ENCODE measurements at places on chromosomes 11 and 22.
A peak's percentile ranks its signal among the peaks of the same experiment; 100 is the strongest.

GRCh38 chr11:133506551-133507094 lies 25.7 kb downstream of the OPCML start:
- no peak for DNase-seq

GRCh38 chr11:35458846-35459245 lies 39.5 kb upstream of the SLC1A2 start:
- DNase-seq, result no peak

- no peak for DNase-seq
Measured at GRCh38 chr11:17153757-17154156, 54.0 kb downstream of the PIK3C2A start.

- no peak for DNase-seq
Measured at GRCh38 chr11:35106595-35106994, 32.4 kb upstream of the CD44 start.

GRCh38 chr11:111305876-111306275 lies 7.5 kb downstream of the POU2AF3 start:
- no peak for DNase-seq

DNA sequence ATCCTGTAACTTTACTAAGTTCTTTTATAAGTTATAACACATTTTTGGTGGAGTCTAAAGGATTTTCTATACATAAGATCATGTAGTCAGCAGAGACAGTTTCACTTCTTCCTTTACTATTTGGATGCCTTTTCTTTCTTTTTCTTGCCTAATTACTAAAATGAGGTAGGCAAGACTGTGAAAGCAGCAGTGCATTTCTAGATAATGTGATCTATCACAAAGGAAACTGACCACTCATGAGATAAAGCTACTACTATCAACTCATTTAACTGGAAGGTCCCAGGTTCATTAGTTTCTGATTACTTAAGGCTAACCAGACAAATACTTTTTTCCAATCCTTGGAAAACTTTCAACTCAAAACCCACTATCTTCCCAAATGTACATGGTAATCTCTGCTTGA lies 196.2 kb upstream of the E2F8 start:
- DNase-seq, result no peak

GRCh38 chr11:74929431-74930363 lies 19.2 kb downstream of the XRRA1 start:
- peak; percentile 73 for DNase-seq

DNA sequence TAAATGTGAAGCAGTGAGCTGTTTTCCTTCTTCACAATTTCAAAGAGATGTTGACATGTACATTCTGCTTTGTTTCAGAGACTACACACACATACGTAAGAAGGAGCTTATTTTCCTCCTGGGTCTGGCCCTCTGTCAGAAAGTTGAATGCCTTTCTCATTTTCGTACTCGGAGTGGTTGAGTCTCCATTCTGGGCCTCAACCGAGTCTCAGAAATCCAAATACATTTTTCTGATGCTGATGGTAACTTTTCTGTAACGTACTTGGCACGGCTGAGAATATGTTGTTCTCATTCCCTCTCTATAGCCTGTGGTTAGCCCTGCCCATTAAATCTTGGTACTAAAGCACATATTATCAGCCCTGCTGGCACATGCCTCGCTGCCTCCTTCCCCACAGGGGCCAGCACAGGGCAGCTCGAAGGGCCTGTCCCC lies 25.3 kb downstream of the PARVA start:
- no peak for DNase-seq

DNA sequence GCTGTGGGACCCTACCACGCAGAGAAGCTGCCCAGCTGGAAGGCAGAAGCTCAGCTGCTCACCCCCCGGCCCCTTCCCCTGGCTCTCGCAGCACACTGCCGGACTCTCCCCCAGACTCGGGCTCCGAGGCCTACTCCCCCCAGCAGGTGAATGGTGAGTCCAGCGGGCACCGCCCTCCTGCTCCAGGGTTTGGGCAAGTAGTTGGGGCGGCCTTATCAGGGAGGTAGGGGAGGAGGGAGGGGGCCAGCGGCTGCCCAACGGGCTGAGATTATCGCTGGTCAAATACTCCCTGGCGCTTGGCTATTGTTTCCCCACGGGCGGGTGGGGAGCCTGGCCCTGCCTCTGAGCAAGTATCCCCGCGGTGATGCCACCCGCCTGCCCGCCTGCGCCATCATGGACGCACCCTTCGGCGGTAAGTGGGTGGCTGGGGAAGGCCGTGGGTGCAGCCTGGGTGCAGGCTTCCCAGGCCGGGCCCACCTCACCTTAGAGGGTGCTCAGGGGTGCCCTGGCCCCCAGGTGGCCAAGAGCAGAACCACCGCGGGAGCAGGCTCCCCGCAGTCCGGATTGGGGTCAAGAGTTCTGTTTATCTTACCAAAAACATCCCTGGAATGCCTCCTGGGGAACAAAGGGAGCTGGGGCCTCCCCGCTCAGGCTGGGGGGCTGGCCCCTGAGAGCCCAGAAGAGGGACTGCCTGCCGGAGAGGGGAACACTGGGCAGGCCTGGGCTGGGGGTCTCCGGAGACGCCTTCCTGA lies 16.9 kb downstream of the MYRF start:
- DNase-seq, result no peak

DNA sequence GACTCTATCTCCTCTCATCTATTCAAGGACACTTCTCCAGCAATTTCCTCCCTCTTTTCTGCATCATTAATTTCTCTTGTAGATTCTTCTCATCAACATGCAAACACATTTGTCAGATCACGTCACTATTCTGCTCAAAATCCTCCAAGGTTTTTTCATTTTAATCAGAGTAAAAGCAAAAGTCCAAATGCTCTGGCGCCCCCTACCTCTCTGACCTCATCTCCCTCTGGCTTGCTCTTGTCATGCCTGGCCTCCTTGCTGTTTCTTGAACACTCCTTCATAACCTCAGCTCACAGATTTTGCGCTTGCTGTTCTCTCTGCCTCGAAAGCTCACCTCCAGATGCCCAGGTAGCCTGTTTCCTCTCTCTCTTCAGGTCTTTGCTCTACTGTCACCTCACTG lies 22.4 kb downstream of the RTCB start:
- no peak for DNase-seq

DNA sequence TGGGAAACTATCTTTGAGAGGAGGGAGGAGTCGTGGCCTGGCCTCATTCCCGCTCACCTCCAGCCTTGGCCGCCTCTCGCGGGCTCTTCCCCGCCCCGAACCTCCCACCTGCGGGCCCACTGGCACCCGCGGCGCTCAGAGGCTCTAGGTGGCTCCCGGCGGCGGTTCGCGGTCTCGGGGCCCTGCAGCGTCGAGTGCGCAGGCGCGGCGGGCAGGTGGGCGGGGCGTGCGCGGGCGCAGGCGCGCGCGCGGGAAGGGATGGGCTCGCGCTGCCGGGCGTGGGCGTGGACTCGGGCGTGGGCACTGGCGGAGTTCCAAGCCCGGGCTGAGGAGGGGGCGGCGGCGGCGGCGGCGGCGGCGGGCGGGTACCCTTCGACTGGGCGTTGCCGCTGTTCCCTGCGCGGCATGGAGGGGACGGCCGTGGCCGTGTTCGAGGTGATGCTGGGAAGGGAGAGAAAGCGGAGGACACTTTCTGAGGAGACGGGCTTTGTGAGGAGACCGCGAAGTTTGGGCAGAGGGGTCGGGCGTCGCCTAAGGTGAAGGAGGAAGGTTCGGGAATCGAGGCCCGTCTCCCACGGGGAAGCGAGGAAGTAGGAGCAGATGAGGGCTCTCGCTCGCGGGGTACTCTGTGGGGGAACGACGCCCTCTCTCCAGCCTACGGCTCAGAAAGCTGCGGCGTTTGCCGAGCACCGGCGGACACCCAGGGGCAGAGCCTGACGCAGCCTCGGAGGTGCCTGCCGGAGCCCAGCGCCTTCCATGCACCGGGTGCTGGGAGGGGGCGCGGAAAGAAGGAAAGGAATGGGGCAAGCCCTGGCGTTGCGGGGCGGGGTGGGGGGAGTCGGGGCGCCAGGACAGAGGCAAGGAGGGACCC lies 15.7 kb upstream of the SPTBN2 start:
- DNase-seq, result no peak

DNA sequence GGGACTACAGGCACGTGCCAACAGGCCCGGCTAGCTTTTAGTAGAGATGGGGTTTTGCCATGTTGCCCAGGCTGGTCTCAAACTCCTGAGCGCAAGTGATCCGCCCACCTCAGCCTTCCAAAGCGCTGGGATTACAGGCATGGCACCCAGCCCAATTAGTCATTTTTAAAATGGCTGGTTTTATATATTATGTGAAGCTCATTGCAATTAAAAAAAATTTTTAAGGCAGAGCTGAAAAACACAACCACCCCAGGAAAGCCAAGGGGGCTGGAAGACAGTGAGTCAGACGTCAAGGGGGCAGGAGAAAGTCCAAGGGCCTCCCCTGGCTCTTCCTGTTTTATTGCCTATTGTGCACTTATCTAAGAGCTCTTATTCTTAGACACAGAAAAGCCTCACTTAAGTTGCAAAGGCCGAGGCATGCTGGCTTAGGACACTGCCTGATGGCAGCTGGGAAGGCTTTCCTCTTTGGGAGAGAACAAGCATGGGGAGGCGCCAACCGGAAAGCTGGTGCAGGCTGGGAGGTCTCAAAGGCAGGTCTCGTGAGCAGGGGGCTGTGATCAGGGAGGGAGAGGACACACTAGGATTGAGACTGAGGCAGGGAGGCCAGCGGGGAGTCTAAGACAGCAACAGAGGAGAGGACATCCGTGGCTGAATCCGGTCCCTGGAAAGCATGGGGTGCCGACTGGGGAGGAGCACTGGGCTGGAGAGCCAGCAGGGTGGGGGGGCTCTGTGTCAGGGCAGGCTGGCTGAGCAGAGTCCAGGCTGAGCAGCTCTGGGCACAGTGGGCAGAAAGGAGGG lies 11.1 kb upstream of the OSM start:
- peak; percentile 62 for DNase-seq

Measured in retinal pigment epithelial cell (primary cell).